NCI-H510A (cell line): ENCODE measurements at places on chromosomes 12 and 14.

- no peak for DNase-seq
Observed at GRCh38 chr14:23158779-23159178, 24.7 kb downstream of the SLC7A8 start.

DNA sequence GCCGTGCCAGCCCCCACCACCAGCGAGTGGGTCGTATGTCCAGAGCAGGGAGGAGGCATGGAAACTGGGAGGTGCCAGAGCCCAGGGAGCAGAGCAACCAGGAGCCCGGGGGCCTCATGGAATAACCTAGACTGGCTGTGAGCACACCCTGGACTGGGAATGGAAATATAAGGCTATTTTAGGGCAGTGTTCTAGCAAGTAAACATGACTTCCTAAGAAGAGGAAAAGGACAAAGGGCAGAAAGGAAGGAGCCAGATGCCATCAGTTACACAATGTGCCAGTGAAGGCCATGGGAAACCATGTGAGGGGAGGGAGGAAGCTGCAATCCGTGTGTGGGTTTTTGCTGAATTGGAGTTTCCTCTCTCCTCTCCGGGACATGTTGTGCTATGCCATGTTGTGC is 18.7 kb upstream of the CPM start:
- DNase-seq = no peak

DNA sequence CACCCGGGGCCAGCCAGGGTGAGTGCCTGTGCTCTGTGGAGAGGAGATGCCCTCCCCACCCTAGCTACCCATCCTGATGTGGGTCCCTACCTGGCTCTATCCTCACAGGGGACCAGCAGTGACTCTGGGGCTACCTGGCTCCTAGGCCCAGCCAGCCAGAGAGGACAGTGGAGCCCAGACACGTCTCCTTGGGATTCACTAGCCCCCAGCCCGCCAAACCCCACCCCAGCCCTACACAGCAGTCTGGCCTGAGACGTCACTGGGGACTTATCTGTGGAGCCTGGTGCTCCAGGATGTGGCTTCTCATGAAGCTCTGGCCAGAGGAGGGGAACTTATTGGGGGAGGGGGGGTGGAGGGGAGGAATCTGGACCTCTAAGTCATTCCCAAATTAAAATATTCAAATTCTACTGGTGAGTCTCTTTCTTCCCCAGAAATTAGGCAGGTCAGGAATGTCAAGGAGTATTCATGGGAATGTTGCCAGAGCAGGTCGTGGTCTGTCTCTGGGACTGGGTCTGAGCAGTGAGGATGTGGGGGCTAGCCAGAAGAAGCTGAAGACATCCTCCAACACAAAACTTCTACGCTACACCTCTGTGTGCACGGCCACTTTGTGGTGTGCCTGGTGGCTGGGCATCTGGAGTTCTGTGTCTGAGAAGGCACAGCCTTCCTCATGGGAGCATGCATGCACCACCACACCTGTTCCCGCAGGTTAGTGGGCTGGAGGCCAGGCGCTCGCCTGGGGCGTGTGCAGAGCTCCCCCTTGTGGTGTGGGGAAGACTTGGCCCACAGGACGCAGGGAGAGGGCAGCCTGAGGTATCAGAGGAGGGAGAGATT is 2.7 kb downstream of the CMTM5 start:
- DNase-seq = no peak

- DNase-seq = no peak
Observed at GRCh38 chr12:101713059-101713682, 15.7 kb downstream of the CHPT1 start.

DNA sequence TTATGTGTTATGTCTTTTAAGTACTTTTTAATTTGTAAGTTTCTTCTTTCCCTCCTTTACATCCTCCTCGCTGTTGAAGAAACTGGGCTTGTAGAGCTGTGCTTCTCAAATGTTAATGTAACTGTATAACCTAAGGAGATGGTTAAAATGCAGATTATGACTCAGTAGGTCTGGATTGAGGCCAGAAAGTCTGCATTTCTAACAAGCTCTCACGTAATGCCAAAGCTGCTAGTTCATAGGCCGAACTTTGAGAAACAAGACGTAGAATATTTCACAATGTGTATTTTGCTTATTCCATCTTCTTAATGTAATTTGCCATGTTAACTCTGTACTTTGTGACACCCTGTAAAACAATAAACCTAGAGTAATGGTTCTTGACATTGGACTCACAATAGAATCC is 193.3 kb upstream of the SYT1 start:
- no peak for DNase-seq

DNA sequence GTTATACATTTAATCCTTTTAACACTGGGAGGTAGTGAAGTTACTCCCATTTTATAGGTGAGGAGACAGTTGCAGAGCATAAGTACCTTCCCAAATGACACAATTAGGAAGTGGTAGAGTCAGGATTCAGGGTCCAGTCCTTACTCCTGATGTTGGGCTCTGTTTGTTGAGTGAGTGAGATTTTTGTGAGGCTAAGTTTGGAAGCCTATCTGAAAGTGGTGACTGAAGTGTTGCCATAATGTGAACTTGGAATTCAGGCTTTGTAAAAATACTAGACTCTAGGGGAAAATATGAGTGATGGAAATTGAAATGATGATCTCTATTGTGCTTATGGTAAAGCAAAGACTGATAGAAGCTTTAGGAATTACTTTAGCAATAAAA is 2.2 kb downstream of the NUDT4 start:
- DNase-seq = no peak

DNA sequence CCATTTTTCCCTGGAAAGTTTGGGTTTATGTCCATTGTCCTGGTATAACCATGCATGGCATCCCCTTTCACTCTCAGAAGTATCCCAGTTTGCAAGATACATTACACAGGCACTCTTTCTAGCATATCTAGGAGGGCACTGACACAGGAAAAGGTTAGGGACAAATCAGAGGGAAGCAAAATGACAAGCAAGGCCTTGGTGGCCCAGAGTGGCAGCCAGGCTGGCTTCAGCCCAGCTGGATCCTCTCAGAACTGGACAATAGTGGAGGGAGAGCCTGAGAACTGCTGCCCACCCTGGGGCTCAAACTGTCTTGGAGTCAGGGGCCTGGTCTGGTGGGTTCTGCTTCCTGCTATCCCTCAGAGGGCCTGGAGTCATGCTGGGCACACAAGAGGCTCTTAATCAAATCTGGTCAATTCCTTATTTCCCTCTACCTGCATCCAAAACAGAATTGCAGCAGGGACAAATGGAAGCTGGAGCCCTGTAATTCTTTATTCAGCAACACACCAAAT is 2.6 kb downstream of the VDR start:
- no peak for DNase-seq

- no peak for DNase-seq
Observed at GRCh38 chr12:95995238-95996031, 709 bp downstream of the HAL start.

- DNase-seq = no peak
Observed at GRCh38 chr12:69039911-69040310, 106.9 kb upstream of the CPM start.

DNA sequence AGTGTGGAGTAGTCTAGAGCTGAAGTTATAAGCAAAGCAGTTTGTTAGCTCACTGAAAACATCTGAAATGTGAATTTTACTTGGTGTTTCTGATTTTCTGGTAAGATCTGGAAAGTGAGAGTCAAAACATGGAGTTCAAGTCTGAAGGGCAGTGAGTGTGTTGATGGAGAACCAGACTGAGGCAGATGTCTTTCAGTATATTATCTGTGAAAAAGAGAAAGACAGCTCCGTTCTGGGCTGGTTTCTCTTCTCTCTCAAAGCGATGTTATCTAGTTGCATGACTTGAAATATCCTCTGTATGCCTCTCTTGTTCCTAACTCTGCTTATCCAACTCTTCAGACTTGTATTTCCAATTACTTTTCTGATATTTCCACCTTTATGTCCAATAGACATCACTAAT is 381.9 kb upstream of the RGS6 start:
- no peak for DNase-seq

DNA sequence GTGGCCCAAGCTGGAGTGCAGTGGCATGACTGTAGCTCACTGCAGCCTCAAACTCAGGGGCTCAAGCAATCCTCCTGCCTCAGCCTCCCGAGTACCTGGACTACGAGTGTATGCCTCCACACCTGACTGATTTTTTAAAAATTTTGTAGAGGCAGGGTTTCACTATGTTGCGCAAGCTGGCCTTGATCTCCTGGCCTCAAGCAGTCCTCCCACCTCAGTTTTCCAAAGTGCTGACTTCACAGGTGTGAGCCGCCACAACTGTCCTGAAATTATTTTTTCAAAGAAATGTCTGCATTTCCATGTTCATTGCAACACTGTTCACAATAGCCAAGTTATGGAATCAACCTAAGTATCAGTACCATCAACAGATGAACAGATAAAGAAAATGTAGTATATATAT is 111.4 kb downstream of the FOXA1 start:
- no peak for DNase-seq

DNA sequence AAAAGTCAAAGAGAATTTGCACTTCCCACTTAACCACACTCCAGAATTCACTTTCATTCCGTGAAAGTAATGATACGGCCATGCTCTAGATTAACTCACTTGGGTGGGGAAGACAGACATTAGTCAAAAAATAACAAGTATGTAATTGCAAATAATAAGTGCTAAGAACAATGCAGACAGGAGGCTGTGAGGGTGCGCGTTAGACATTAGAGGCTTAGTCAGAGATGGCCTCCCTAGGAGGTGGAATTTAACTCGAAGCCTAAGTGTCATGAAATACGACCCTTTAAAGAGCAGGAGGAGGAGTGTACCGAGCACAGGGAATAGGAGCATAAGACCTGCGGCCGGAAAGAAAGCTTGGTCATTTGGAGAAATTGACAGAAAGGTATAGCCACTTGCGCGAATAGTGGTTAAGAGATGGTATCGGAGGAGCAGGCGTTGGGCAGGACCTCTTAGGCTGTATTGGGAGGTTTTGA is 628 bp downstream of the SNRPF start:
- no peak for DNase-seq
